IPS-NIHi11 (cell line): ENCODE measurements at places on chromosomes 2 and 18.
A peak's percentile ranks its signal among the peaks of the same experiment; 100 is the strongest.

DNA sequence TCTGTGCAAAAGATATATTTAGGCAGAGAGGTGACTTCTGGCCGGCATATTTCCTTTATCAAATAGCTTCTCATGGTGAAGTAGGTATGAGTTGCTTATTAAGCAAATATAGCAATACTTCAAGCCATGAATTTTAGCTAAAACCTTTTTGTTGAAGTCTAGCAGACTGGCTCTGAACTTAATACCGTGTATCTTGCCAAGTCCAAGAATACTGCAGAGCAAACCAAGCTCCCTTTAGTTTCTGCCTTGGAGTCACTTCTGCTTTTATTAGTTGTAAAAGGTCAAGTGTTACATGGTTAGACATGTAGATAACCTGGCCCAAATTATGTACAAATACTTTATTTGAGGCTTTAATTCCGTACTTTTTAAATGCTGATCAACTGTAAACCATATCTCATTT lies 627.6 kb upstream of the PKDCC start:
- DNase-seq, result no peak

- DNase-seq, result no peak
These were observed 91.1 kb upstream of the EPC2 start for GRCh38 chr2:148553332-148553887.

DNA sequence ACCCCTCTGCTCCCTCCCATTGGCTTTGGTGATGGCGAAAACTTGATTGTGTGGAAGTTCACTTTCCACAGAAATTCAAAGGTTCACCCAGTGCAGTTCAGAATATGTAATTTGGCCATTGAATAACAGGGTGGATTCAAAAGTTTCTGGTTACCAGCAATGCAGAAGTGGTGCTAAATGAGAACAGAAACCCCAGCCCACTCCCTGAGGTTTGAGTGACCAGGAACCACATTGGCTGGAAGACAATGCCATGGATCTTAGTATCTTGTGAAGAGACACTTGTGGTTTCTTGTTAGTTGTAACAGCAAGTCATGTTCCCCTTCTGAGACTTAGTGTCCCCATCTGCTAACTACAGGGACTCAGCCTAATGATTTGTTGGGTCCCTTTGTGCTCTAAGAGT lies 49.8 kb downstream of the QPCT start:
- DNase-seq, result no peak

DNA sequence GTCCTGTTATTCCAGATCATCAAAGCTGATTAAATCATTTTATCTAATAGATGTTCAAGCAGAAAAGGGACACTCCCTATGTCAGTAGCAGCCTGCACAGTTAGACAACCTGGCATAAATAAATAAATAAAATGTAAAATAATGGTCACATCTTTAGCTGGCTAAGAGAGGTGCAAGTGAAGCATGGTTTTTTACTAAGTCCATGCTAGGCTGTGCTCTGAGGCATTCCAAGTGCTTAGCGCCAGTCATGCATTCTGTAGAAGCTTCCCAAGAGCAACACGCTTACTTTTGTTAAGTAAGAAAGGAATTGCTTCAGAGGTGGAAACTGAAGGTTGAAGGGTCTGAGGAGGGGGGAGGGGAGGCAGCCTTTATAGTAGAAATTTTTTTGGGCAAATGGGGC lies 351.2 kb downstream of the CDH2 start:
- no peak for DNase-seq

GRCh38 chr18:63970809-63971205 lies 926 bp downstream of the SERPINB8 start:
- peak; percentile 55 for DNase-seq

GRCh38 chr18:72360634-72361033 lies 183.5 kb downstream of the CBLN2 start:
- DNase-seq, result no peak

GRCh38 chr2:241977557-241978300 lies 108.2 kb downstream of the RTP5 start:
- DNase-seq, result no peak

GRCh38 chr2:15677141-15677843 lies 85.6 kb downstream of the DDX1 start:
- DNase-seq, result no peak

- no peak for DNase-seq
These were observed 391.1 kb upstream of the MEX3C start for GRCh38 chr18:51588616-51589015.

DNA sequence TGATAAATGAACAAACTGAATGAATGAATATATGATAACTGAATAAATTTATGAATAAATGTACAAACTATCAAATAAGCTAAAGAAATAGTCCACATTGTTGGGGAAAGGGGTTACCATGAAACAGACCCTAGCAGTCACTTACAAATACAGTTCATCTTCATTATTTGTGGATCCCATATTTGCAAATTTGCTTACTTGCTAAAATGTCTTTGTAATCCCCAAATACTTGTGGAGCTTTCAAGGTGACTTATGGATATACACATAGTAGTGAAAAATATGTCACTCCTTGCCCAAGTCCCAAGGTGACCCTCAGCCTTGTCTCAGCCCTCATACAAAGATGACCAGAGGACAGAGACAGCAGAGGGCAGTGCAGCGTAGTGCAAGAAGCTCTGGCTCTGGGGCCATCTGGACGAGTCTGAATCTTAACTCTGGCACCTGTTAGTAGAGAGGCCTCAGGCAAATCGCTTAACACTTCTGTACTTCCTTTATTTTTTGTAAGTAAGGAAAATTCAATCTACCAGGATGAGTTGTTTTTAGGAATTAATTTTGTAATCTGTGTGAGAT lies 3.1 kb downstream of the PAIP2B start:
- DNase-seq, result peak; percentile 26

GRCh38 chr2:226915846-226916360 lies 80.0 kb downstream of the RHBDD1 start:
- DNase-seq, result no peak

- no peak for DNase-seq
These were observed 24.6 kb upstream of the SCG2 start for GRCh38 chr2:223626716-223627115.

DNA sequence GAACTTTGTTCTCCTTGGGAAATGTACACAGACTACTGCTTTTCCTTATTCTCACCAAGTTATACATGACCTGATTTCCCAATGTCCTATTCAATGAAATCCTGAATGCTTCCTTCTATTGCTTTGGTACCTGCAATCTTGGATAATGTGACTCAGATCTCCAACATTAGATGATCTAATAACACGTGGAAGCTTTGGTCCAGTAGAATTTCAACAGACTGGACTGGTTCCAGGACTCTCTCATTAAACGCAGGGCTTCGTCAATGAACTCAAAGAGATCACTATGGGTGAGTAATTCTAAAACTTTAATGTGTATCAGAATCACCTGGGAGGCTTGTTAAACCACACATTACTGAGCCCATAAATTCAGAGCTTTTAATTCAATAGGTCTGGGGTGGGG lies 413.6 kb upstream of the KCNH7 start:
- DNase-seq, result no peak

- no peak for DNase-seq
These were observed 133.2 kb upstream of the EPHA4 start for GRCh38 chr2:221705185-221705877.

DNA sequence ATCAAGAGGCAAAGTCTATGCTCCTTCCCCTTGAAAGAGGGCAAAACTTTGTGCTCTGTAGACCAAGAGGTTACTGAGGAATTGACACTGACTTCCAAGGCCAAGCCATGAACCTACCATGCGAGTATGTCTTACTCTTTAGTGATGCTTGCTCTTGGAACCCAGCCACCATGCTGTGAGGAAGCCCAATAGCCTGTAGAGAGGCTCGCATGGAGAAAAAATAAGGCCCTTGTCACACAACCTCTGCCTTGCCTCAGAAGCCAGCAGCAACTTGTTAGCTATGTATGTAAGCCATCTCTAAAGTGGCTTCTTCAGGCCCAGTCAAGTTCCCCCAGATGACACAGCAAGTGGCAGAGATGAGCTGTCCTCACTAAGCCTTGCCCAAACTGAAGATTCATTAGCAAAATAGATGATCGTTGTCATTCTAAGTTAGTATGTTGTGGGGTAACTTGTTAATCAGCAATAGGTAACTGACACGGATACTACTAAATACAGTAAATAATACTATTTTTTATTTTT lies 66.1 kb upstream of the RGPD5 start:
- DNase-seq, result no peak

DNA sequence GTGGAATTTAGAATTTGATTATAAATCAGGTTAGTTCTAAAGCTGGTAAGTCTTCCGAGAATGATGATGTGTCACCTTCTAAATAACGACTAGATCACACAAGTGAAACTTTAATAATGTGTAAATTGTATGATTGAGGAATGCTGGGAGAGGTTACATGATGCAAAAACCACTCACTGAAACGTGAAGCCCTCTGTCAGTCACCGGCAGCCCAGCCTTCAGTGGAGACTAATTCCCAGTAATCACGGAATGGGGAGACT lies 45.9 kb upstream of the ROCK2 start:
- DNase-seq, result no peak

DNA sequence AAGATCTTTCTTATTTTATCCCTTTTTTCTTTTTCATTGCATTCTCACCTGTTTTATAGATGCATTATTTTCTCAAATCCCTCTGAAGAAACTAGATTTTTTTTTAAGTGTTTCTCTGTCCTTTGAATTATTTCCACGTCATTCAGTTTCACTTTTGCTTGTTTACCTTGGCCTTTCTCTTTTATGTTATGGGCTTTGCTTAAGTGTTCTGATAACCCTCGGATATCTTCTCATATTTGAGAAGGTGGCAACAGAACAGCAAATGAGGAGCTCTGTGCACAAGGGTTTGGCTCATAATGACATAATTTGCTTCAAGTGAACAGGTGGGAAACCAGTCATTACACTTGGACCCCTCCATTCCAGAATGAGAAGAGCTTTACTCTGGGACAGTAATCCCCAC lies 111.9 kb downstream of the C1D start:
- DNase-seq, result no peak

DNA sequence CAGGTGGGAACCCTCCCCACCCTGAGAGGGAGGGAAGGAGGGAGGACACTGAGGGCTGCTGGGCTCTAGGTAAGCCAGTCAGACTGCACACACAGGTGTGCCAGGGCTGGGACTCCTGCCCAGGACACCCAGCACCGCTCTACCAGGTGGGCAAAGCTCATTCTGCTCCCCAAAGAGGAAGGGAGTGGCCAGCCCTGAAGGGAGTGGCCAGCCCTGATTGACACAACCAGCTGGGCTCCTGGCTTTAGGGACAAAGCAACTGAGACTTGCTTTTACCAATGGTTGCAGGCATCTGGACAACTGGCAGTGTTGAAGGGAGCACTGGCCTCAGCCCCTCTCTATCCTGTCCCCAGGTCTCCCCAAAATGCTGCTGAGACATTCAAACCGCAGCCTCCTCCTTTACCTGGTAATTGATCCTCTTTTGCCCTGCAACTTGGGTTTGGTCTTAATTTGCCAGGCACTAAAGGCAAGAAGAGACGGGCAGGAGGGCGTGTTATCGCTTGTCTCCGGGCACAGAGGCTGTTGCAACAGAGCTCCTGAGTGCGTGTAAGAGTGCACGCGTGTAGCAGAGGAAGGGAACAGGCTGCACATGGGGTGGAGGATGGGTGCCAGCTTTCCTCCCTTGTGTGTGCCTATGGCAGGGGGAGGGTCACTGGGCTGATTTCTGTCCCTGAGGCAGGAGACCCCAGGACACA lies 14.5 kb upstream of the FOSL2 start:
- no peak for DNase-seq

DNA sequence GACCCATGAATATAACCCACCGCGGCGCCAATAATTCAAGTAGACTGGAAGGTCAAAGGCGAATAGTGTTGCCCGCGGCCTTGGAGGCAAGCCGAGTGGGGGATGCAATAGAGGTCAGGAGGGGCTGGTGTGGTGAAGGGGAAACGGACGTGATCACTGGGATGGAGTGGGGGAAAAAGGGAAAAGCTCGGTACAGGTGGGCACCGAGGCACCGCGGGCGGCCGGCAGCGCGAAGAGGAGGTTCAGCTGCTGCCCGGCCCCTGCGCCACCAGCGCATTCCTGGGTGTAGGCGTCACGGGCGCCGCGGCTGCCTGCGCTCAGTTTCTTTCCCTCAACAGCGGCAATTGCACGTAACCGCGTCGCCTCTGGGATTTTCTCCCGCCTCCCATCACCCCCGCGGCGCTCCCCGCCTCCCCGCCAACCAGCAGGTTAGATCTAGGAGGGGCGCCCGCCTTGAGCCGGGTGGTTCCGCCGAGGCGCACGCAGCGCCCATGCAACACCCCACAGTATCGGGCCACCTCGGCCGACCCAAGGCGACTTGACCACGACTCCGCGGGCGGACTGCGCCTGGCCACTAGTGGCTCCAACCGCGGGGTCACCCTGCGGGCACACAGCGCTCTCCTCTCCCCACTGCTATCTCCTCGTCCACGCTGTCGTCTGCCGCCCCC lies 1.5 kb downstream of the RND3 start:
- DNase-seq, result peak; percentile 61

DNA sequence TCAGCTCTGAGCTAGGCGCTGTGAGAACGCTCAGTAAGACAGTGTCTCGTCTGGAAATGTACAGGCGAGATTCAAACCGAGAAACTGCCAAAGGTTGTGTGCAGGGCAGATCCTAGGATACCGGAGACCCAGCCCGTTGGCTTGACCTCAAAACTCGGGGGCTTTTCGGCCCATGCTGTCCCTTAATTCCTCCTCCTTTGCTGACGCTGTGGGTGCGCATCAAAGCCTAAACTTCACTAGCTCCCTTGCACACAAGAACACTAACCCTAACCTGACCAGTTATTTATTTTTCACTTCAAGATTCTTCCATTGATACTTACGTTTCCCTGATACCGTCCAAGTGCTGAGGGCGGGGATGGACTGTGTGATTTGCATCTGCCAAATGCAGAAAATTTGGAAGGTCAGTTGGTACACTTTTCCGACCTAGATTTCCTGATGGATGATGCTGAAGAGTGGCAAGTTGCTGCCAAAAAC lies 1.0 kb upstream of the AAK1 start:
- DNase-seq, result no peak

DNA sequence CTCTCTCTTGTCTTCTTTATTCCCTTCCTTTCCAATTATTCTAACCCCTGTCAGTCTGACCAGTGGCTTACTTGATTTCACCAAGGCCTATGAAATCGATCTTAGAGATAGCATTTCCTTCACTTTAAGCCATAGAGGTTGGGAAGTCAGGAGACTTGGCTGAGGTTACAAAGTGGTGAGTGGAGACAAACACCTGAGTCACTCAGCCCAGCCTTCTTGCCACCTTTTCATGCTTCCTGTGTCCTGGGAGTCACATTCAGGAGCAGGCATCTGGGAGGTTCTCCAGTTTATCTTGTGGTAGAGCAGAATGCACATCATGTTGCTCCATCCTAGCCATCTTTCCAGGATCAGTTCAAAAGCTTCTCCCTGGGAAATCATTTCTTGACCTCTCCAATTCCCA lies 59.1 kb downstream of the VSNL1 start:
- DNase-seq, result no peak

GRCh38 chr18:13007248-13007560 lies 16.0 kb downstream of the CEP192 start:
- DNase-seq, result no peak

DNA sequence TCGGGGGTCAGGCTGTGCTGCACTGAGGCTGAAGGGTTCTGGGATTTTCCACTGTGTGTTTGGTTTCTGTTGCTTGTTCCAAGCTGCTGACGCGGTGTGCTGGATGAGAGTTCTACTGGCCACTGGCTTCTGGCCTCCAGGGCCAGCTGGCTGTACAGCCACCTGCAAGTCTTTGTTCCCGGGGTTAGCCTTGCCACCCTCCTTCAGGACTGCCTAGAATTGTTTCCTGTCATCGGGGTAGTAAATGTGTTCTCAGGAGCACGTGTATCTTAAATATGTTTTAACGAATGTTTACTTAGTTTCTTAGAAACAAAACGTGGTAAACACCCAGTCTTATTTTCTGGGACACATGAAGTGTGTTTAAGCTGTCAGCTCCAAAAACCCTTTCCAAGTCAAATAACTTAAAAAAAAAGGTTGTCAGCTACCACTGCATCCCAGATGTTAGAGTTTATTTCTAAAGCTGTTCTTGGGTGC lies 231.2 kb downstream of the AGAP1 start:
- no peak for DNase-seq
